ENCODE measurements at places on chromosomes 7 and 10. TPM values are rescaled to one million over a fixed set of nuclear protein-coding genes. Genes with fewer than 3 reads are reported as not detected.

The ACSL5 gene
- total RNA-seq: 35.3 TPM

The SFTPA1 gene
- not detected for total RNA-seq

The ASCC1 gene
- 59.3 TPM for total RNA-seq

The LRRC27 gene
- 5.0 TPM for total RNA-seq

The RBP3 gene
- not detected for total RNA-seq

The OGDHL gene
- 1.0 TPM for total RNA-seq

The MYO3A gene
- total RNA-seq: 0.14 TPM

The HMX2 gene
- total RNA-seq: not detected

The NEUROG3 gene
- not detected for total RNA-seq

The H2AZ2 gene
- total RNA-seq: 371 TPM

The TAS2R5 gene
- total RNA-seq: 3.6 TPM

The UNC5B gene
- 0.39 TPM for total RNA-seq

The CPN1 gene
- total RNA-seq: not detected

The HMX3 gene
- not detected for total RNA-seq

The MYPN gene
- total RNA-seq: 0.38 TPM

The C7orf57 gene
- 0.24 TPM for total RNA-seq

The THSD7A gene
- 5.9 TPM for total RNA-seq

The AS3MT gene
- 0.35 TPM for total RNA-seq

The KCND2 gene
- total RNA-seq: 1.2 TPM

The WNT8B gene
- not detected for total RNA-seq

The H2BK1 gene
- not detected for total RNA-seq

The KLF14 gene
- total RNA-seq: 0.17 TPM

The AKR1B15 gene
- total RNA-seq: 0.73 TPM

The RADIL gene
- 0.83 TPM for total RNA-seq

The CTTNBP2 gene
- total RNA-seq: 2.4 TPM

The ANKRD7 gene
- not detected for total RNA-seq

The TLL2 gene
- total RNA-seq: 0.44 TPM

The GNGT1 gene
- not detected for total RNA-seq

The HOXA1 gene
- total RNA-seq: 0.44 TPM

The OPALIN gene
- not detected for total RNA-seq

The TMEM178B gene
- 1.5 TPM for total RNA-seq

The LIPK gene
- not detected for total RNA-seq

The TMEM176B gene
- total RNA-seq: 7.3 TPM

The GNAT3 gene
- not detected for total RNA-seq

The SPAG6 gene
- not detected for total RNA-seq
